ENCODE measurements at places on chromosomes 7 and 10.

GRCh38 chr7:131961054-131961680, 404.7 kb upstream of the PODXL start:
- no peak for DNase-seq

DNA sequence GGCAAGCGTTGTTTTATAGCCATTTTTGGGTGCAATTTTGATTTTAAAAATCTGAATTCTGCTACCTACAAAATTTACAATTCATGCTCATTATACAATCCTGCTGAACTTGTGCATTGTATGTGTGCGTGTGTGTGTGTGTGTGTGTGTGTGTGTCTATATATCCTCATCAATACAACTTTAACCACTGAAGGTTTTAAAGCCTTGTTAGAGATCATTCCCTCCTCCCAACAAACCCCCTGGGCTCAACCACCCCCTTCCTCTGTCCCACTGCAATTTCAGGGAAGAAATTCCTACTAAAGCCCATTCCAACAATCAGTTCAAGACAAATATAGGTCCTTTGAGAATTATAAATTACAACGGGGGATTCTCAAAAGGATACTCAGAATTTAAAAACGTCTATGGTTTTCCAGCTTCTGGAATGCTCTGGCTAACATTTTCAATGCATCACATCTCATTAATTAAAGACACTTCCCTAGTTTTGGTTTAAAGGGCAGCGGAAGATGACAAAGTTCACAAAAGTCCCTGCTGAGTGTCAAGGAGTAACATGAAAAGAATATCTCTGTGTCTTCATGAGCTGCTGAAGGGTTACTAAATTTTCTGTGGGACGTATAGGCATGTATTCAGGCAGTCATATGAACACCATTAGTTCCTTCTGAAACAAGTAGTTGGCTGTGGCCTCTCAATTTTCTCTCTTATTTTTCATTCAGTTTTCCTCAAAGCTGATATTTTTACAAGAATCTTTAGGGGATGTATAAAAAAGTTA, 889 bp upstream of the SEMA3A start:
- no peak for DNase-seq

GRCh38 chr10:63286340-63286739, 153.2 kb downstream of the NRBF2 start:
- DNase-seq, result no peak

DNA sequence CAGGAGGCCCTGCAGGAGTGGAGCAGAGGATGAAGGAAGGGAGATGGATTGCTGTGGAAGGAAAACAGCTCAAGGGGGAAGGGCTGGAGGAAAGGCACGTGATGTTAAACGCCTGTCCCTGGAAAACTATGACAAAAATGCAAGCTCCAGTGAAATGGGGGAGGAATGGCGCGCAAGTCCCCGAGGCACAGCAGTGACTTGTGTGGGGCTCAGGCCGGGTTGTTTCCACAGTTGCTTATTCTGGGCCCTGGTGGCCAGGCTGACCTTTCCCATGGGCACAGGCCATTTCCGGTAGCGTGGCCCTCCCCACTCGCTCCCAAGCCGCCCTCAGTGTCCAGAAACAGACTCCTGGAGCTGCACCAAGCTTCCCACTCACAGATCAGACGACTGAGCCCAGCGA, 68.1 kb upstream of the PDGFA start:
- DNase-seq, result no peak

GRCh38 chr7:99499721-99500636, at the start of gene ZNF394:
TSS of gene ZNF394 (minus strand) at chr7:99500281. CDS start at chr7:99500093, 188 bp downstream.
- peak; percentile 79 for DNase-seq

Data from stimulated activated CD8-positive, alpha-beta memory T cell treated with anti-CD3 and anti-CD28 coated beads, Interleukin-4, amount 100 ng/mL, for 24 hours (primary cell).